ENCODE measurements at places on chromosomes 7 and 10.

DNA sequence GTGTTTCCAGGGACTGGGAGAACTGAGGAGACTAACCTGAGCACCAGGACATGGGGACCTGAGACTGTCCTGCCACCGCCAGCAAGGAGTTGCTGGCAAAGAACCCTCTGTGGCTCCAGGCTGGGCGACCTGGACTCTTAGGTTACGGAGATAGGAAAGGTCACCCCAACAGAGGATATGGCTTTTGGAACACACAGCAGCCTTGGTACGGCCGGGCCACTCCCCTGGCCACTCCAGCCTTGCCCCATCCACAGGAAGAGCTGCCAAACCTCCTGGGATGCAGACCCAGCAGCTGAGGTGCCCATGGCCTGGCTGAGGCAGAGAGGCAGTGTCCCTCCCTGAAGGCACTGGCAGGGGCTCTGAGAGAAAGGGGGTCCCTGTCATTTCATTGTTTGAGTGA is 137.8 kb downstream of the OAT start:
- H3K4me3 ChIP-seq, result no peak overlapping the region
- no peak for DNase-seq
- H3K27me3 ChIP-seq, result peaks cover 12% of the 10 kb centered on the region
- H3K27ac ChIP-seq, result no peak overlapping the region
- H3K36me3 ChIP-seq, result no peaks in the 10 kb centered on the region

DNA sequence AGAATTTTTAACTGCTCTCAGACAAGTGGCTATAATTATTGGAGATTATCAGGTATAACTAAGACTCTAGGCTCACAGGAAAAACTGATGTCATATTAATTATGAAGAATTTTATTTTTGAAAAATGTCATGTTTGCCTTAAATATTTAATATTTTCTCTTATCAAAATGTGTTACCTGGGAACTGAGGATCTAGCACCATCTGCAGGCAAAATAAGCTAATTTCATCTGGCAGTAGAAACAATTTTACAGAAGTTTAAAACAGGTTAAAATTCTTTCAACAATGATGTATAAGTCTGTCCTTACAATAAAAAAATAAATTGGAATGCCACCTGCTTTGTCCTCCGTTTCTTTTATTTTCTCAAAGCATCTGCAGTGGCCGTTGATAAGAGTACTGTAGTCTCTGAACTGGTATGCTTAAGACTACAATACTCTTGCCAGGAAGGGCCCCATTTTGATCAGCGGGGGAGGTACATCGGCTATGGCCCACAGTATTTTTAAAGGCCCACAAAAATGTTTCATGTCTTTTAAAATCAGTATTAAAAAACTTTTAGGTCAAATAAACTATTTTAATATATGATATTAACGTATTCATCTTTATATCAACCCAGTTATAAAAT is 81.3 kb downstream of the VWDE start:
- H3K27me3 ChIP-seq, result peaks cover 2% of the 10 kb centered on the region
- no peak overlapping the region for H3K27ac ChIP-seq
- H3K36me3 ChIP-seq, result no peaks in the 10 kb centered on the region
- H3K4me1 ChIP-seq, result peaks cover 20% of the 10 kb centered on the region
- DNase-seq, result no peak
- no peak overlapping the region for H3K4me3 ChIP-seq

DNA sequence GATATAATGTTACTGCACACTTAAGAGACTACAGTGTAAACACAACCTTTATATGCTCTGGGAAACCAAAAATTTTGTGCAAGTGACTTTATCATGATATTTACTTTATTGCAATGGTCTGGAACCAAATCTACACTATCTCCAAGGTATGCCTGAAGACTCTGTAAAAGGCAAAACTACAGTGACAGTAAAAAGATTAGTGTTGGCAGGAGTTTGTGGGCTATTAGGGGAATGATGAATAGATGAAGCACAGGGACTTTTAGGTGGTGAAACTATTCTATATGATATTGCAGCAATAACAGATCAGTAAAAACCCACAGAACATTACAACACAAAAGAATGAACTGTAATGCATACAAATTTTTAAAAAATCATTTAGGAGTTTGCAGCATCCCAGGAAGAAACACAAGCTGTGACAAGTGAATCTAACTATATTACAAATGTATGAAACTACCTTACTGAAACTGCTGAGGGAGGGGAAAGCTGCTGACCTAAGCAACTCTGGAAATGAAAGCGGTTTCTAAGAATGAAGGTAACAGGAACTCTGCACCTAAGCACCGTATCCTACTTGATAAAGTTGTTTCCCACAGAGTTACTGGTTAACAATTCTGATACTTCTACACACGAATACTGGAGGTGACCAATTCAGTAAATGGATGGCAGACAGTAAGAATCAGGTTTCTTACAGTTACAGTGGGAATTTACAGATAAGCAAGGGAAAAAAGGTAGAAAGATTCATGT is 82.6 kb downstream of the ATE1 start:
- no peak overlapping the region for H3K27ac ChIP-seq
- no peak overlapping the region for H3K4me3 ChIP-seq

DNA sequence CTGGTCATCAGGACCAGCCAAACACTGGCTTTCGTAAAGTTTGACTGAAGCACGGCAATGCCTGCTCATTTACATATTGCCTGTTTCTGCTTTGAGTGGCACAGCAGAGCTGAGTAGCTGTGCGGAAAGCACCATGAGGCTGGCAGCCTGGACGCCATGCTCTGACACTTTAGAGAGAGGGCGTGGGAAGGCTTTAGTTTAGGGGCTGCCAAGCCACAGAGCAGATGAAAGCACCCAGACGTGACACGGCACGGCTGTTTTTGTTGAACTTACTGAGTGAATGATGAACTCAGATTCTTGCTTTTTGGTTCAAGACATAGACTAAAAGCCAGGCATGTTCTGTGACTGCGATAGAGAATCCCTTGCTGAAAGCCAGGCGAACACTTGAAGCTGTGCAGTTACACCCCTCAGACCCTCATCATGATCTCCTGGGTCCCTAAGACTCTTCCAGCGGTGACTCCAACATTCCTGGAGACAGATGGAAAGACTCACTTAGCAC is 182.1 kb downstream of the ZMYND11 start:
- peaks cover 41% of the 10 kb centered on the region for H3K36me3 ChIP-seq
- no peaks in the 10 kb centered on the region for H3K27me3 ChIP-seq
- no peaks in the 10 kb centered on the region for H3K4me1 ChIP-seq
- no peak overlapping the region for H3K4me3 ChIP-seq
- H3K27ac ChIP-seq, result no peak overlapping the region

DNA sequence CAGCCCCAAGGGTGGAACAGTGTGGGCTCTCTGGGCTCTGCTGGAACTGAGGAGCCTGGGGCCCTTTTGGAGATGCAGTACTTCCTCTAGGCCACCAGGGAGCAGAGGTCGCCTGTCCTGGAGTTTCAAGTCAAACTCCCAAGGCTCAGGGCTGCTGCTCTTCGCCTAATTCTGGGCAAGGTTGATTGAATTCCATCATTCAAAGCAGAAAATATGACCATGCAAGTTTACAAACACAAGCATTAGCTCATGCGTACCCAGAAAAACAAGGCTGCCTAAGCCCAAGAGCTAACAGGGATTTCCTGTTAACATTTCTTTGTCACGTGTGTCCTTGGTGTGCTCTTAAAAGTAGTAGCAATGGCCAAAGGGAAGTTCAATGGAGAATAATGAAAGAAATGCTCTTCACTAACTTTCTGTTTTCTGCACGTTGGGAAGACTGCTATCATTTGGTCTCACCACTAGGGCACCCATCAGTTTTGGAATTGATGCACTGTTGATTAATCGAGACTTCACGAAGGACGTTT is 20.1 kb downstream of the LDB3 start:
- peak; percentile 70 for DNase-seq
- peaks cover 8% of the 10 kb centered on the region for H3K27me3 ChIP-seq
- peaks cover 47% of the 10 kb centered on the region for H3K4me1 ChIP-seq
- no peaks in the 10 kb centered on the region for H3K36me3 ChIP-seq
- H3K4me3 ChIP-seq, result no peak overlapping the region
- no peak overlapping the region for H3K27ac ChIP-seq

DNA sequence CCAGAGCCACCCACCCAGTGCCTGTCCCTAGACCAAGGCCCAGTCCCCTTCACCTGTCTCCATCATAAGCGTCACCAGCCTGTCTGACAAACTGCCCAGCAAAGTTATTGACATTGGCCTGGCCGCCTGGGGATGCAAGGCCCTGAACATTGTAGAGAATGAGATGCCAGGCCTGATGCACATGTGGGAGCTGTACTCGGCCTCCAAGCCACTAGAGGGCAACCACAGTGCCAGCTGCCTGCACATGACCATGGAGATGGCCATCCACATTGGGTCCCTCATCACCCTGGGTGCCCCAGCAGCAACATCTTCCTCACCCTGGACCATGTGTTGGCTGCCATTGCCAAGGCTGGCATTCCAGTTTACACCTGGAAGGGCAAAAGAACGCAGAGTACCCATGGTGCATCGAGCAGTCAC is 63.7 kb upstream of the ANTXRL start:
- H3K4me3 ChIP-seq, result no peak overlapping the region
- peaks cover 12% of the 10 kb centered on the region for H3K4me1 ChIP-seq
- H3K27ac ChIP-seq, result no peak overlapping the region

DNA sequence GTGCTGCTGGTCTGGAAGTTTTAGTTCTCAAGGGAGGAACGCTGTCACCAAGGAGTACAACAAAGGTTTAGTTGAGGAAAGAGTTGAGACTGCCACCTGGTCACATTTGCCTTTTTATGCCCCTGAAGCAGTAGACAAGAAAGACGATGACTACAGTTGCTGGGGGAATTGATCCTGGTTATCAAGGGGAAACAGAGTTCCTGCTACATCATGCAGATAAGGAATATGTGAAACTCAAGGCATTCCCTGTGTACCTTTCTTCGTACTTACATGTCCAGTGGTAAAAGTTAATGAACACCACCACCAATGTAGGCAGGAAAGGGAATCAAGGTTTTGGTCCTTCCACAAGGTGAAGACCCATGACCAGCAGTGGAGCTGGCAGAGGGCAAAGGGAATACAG is 31.8 kb downstream of the SLC35B4 start:
- H3K36me3 ChIP-seq, result no peaks in the 10 kb centered on the region
- H3K4me1 ChIP-seq, result peaks cover 18% of the 10 kb centered on the region
- no peak overlapping the region for H3K27ac ChIP-seq
- no peak overlapping the region for H3K4me3 ChIP-seq

DNA sequence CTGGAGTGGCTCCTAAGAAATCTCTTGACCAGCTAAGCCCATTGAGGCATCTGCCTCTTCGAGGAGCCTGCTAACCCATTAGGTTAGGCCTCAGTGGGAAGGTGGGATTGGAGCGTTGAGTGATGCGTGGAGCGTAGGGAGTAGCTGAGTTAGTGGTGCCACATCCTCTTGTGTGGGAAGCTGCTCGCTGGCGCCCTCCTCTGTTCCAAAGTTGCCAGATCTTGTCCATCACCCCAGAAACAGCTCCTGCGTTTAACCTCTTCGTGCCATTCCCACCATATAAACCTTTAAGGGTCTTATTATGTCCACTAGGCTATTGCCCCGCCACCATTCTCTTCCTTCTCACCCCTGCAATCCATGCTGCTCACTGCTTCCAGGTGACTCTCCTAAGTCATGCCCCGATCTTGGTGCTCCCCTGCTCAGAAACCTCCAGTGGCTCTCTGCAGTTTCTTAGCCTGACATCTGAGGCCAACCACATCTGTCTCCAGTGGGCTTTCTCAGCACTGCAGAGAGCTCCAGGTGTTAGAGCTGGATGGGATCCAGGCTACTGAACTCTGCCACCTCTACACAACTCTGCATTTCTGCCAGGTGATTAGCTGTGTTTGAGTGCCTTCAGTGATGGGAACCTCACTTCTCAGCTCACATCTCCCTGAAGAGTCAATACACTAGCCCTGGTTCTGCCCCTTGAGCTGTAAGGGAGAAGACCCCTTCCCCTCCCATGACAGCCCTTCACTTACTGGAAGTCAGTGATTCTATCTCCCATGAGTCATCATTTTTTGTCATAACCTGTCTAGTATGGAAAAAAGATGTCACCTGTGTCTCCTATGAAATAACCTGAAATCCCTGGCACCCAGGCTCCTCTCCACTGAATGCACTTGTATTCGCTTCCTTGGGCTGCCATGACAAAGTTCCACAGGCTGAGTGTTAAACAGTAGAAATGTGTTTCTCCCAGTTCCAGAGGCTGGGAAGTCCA is 65.0 kb upstream of the FGFR2 start:
- peaks cover 19% of the 10 kb centered on the region for H3K4me1 ChIP-seq
- H3K36me3 ChIP-seq, result no peaks in the 10 kb centered on the region
- no peak overlapping the region for H3K4me3 ChIP-seq
- DNase-seq, result peak; percentile 73
- H3K27ac ChIP-seq, result no peak overlapping the region

DNA sequence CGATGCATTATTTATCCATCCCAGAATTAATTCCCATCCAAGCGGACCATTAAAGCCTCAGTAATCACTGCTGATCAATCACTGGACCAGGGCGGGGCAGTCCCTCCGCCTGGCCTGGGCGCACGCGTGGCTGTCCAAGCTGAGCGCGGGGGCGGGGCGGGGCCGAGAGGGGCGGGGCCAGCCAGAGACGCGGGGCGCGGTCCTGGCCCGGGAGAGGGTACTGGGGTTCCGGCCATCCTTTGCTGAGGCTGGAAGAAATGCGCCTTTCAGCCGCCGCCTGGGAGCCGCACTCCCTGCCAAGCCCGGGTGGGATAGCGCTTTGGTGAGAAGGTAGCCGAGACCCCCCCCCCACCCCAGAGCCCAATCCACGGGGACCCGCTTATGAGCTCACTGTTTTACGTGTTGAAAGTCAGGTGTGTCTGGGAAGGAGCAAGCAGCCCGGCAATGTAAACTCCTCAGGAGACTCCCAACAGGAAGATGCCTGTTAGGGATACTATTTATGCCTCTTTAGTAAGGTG is at the start of gene ARHGAP22:
Gene ARHGAP22 (minus strand): TSS at position 83 of the 518 bp plus-strand sequence. CDS start 277 bp downstream, outside the sequence.
- peaks cover 68% of the 10 kb centered on the region for H3K27me3 ChIP-seq
- peak; percentile 64 for DNase-seq
- peaks cover 4% of the 10 kb centered on the region for H3K4me1 ChIP-seq
- H3K4me3 ChIP-seq, result peak within 1 kb of the TSS; percentile 77

DNA sequence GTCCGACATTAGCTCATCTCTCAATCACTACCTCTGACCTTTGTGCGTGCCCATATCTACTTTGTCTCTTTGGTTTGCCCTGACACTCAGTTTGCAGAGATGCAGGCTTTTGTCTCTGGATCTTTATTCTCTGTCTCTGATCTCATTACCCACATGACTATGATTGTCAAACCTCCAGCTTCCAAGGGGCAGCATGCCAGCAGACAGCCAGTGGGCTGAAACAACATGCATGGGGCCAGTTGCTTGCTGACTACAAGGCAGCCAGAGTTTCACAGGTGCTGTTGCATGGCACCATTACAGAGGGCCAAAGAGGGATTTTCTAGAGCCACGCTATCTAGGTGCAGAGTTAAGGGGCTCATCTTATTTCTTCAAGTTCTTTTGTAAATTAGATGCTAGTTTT is 146.2 kb downstream of the SPAG6 start:
- no peaks in the 10 kb centered on the region for H3K36me3 ChIP-seq
- H3K27me3 ChIP-seq, result peaks cover 12% of the 10 kb centered on the region
- peaks cover 18% of the 10 kb centered on the region for H3K4me1 ChIP-seq
- no peak for DNase-seq

GRCh38 chr10:33233635-33234034 is 100.8 kb downstream of the NRP1 start:
- peak overlapping the region; percentile 11 for H3K27ac ChIP-seq
- H3K27me3 ChIP-seq, result no peaks in the 10 kb centered on the region
- no peak overlapping the region for H3K4me3 ChIP-seq
- DNase-seq, result no peak

GRCh38 chr7:18495412-18496340 is at the start of gene HDAC9:
Gene HDAC9, plus strand, starts transcription at chr7:18495749. Its CDS starts 554 bp downstream, at chr7:18496303.
- H3K27ac ChIP-seq, result peak within 1 kb of the TSS; percentile 78
- H3K36me3 ChIP-seq, result no peaks in the 10 kb centered on the region
- H3K27me3 ChIP-seq, result peaks cover 4% of the 10 kb centered on the region
- H3K4me1 ChIP-seq, result peaks cover 26% of the 10 kb centered on the region
- peak within 1 kb of the TSS; percentile 77 for H3K4me3 ChIP-seq

GRCh38 chr10:4683137-4683536 is 142.9 kb upstream of the AKR1E2 start:
- H3K27ac ChIP-seq, result no peak overlapping the region
- no peak for DNase-seq
- peaks cover 7% of the 10 kb centered on the region for H3K27me3 ChIP-seq
- H3K4me1 ChIP-seq, result peaks cover 37% of the 10 kb centered on the region
- H3K4me3 ChIP-seq, result no peak overlapping the region
